NCI-H1105 (cell line): ENCODE measurements at places on chromosomes 4 and X.
A peak's percentile ranks its signal among the peaks of the same experiment; 100 is the strongest.

DNA sequence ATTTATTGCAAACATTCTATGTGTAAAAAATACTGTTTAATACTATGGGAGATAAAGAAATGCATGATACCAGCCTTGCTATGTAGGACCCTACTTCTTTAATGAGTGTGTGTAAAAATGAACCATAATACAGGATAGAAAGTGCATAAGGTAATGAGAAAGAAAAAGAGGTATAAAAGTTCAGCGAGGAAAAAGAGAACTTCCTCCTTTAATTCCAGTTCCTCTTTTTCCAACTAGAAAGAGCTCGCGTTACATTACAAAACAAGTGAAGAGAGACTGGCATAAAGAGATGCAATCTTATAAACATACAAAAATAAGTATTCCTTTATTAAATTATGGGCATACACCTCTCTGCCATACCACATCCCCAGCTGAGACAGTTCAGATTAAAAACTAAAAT is 77.4 kb downstream of the ANKRD17 start:
- DNase-seq, result no peak

DNA sequence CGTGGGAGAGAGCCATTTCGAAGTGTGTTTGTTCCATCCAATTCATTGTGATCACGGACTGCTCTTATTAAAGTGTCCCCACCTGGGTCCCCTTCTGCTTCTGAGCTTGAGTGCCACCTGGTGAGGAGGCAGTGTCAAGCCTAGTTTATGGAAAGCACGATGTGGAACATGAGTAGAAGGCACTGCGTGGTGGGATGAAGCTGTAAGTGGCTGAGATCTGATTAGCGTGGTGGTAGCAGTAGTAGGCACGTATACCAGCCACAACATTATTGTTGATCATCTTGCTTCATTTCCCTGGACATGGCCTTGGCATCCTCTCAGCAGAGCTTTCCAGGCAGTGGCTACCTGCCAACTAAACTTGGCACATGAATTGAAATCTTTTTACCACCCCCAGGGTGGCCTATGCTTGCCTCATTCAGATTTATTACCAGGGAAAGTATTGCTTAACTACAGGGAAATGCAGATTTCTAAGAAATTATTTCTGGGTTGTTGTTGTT is 46.4 kb downstream of the GPAT3 start:
- peak; percentile 53 for DNase-seq

DNA sequence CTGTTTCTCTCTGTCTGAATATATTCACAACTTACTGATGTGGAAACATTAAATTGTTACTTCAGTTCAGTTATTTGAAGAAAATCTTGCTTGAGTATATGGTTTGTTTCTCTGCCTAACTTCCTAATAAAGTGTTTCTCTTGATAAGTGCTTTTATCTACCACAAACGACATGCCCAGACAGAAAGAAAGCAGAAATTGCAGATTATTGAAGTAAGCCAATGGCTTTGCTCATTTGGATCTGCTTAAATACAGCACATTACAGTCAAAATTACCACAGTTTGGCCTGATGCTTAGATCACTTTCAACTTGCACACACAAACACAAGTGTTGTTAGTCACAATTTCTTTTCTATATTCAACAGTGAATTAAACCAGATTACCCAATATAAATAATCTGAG is 68.0 kb downstream of the ATOH1 start:
- DNase-seq, result no peak

GRCh38 chrX:102714994-102715393 is 2.7 kb downstream of the GPRASP2 start:
- no peak for DNase-seq

DNA sequence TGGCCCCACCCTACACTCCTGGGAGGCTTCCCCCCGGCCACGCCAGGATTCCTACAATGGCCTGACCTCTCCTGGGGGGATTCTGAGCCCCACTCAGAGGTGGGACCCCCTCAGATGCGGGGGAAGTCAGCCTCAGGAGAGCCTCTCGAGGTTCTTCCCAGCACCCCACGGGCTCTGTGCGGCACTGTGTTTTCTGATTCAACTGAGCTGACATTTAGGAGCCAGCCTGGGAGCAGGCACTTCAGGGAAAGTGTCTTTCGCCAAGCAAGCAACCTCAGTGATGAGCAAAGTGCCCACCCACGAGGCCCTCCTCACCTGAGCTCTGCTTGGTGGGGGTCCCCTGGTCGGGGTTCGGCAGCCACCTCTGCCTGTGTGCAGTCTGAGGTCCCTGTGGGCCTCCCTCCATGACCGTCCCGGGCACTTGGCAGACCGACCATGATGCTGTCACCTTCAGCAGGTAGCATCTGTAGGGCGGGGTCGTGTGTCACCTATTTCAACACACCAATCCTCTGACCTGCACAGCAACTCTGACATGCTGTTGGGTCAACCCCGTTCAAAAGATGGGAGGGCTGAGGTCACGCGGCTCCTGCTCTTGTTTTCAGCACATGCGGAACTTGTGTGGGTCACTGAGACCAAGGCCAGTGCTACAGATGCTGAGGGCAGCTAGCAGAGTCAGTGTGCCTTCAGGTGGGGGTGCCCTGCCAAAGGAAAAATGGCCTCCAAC is 46.2 kb downstream of the ADRA2C start:
- no peak for DNase-seq

GRCh38 chr4:20678400-20678799 is 21.9 kb upstream of the PACRGL start:
- no peak for DNase-seq

- no peak for DNase-seq
Measured at GRCh38 chr4:80619070-80619674, 283.6 kb downstream of the CFAP299 start.

- no peak for DNase-seq
Measured at GRCh38 chr4:103424853-103425252, 226.7 kb upstream of the CENPE start.

DNA sequence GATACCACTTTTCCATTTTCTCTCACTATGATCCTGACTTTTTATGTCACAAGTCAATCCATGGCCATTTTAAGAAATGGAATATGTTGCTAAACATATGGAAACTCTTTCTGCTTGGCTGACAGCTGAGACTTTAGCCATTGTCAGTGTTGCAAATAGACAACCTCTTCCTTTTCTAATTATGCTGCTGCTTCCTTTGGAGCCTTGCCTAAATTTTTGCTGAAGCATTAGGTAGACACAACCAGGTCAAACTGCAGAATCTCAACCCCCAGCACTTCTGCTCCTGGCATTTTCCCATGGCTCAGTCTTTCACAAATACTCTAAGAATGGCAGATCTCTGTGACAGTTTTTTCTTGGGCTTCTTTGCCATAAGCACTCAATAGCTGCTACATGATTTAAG is 543.3 kb downstream of the GRID2 start:
- DNase-seq, result no peak

DNA sequence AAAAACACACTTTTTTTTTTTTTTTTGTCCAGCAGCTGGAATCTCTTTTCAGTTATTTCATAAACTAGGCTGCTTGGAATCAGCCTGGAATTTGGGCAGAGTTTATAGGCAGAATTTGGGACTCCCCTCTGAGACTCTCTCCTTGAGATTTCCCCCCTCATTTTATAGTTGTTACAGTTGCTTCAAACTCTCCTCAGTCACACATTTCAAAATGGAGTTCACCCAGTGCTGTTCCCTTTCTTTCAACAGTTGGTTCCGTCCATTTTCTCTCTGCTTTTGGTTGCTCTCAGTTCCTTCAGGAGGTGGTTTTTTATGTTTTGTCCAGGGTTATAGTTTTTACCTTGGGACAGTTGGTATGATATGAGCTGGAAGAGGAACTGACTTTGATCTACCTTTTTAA is 27.5 kb downstream of the NSD2 start:
- no peak for DNase-seq

DNA sequence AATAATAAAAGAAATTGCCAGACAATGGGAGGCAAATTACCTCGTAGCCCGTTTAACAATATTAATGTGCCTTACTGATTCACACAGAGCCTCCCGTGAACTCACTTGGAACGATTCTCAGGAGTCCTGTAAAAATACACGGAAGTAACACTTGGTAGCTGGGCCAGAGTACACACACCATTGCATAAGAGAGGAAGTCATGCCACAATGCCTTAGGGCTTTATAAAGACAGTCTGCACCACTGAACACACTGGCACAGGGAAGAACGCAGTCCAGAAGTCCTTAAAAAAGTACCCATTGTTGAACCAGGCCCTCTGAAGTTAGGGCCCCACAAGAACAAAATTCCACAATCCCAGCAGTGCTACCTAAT is 15.1 kb downstream of the SLC2A9 start:
- no peak for DNase-seq

GRCh38 chrX:97309487-97310116 is 425.9 kb downstream of the RPA4 start:
- no peak for DNase-seq

DNA sequence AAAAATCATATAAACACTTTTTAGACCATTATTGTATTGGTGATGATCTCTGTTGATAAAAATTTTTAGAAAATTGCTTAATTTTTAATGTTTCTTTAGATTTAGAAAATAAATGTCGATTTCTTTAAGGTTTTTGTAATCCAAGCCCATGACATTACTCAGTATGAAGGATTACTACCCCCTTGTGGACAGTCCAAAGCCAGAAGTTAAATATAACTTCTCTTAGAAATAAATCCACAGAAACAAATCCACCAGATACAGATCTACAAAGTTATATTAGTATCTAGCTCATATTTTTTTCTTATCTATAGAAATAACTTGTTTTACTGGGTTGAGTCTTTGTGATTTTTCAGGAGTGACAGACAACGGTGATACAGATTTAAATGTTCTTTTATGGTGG is 18.9 kb downstream of the TIFA start:
- DNase-seq, result no peak

- DNase-seq, result no peak
Measured at GRCh38 chr4:122705547-122706117, 26.9 kb upstream of the BBS12 start.

GRCh38 chr4:48898733-48899431 is 7.7 kb downstream of the OCIAD2 start:
- no peak for DNase-seq

- no peak for DNase-seq
Measured at GRCh38 chr4:110305455-110305854, 107.0 kb upstream of the ELOVL6 start.

DNA sequence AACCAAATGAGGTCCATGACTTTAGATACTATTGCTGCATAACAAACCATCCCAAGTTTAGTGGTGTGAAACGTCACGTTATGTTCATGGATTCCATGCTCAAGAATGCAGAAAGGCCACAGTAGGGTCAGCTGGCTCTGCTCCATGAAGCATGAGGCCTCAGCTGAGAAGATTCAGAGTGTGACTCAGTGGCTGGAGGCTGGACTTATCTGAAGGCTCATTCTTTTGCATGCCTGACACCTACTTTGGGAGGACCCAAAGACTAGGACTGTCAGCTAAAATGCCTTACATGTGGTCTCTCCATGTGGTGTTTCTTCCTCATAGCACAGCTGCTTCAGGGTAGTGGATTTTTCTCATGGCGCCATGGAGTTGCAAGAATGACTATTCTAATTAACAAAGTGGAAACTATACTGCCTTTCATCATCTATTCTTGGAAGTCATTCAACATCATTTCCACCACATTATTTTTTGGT is 11.5 kb upstream of the CCDC149 start:
- no peak for DNase-seq

- DNase-seq, result no peak
Measured at GRCh38 chrX:45142185-45142584, 58.5 kb downstream of the DIPK2B start.

DNA sequence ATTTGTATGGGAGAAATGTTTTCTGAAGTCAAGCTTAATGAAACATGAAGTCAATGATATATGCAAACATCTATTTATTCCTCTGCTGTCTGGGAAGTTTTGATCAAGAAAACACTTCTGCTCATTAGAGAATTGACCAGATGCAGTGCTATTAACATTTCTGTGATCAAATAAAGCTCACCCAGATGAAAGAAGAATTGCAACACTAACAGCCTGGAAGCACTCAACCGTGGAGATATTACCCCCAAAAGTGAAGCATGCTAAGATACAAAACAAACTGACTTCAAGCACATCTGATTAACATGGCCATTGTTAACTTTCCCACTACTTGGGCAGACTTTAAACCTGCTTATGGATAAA is 73.7 kb upstream of the GUCY1A1 start:
- no peak for DNase-seq

DNA sequence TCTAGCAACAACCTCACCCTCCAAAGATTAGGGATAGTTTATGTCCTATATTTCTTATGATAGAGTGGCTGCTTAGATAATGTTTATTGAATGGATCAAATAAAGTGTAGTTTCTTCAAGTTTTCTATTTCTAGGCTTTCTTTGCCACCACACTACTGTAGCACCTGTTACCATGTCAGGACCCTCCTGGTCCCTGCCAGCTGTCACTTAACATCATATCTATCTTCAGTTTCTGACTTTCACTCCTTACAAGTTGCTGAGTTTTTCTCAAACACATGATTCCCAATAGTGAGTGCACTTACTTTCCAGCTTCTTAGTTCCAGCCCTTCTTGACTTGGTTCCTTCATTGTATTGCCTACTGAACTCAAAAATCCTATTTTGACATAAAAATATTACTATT is 593.9 kb upstream of the PITX2 start:
- no peak for DNase-seq

DNA sequence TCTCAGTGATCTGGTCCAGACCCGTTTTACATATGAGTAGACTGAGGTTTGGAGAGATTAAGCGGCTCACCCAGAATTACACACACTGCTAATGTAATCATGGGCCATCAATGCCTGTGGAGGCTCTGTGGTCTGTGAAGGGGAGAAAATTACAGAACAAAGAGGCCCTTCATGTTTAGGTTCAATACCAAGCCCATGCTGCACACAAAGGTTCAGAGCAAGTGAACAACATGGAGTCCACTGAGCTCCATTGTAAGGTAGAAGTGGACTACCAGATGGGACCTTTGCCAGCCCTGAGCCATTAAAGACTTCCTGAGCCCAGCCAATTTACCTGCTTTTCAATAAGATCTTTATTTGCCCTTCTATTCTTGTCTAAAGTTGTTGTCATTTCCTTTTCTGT is 109.8 kb downstream of the LUZP4 start:
- DNase-seq, result no peak

- DNase-seq, result no peak
Measured at GRCh38 chrX:153161952-153162351, 17.1 kb upstream of the MAGEA1 start.

GRCh38 chr4:54657551-54658251 is at the start of gene KIT:
Gene KIT (plus strand): TSS chr4:54657957. CDS start chr4:54658015, 58 bp downstream.
- peak; percentile 79 for DNase-seq

DNA sequence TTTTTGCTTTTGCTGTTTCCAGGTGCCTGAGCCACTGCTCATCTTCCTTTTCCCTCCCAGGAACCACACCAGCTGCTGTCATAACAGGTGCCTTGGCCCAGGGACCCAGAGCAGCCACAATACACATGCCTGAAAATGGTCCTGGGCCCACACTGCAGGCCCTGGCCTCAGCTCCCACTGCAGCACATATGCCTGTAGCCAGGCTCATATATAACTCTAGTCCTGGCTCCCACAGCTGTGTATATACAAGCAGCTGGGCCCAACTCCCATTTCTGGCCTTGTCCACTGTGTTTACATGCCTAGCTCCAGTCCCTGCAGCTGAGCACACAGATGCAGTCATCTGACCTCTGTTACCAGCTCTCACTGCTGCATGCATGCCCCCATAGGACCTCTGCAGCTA is 930.5 kb downstream of the ADGRL3 start:
- DNase-seq, result no peak

- DNase-seq, result no peak
Measured at GRCh38 chr4:81922313-81922712, 450.6 kb upstream of the RASGEF1B start.

GRCh38 chr4:152156442-152156841 is 379.4 kb downstream of the FBXW7 start:
- no peak for DNase-seq
